ENCODE measurements at places on chromosomes 5 and 9.

- peak; percentile 86 for DNase-seq
These were observed 50.0 kb downstream of the TRIM32 start for GRCh38 chr9:116737152-116737546.

GRCh38 chr5:150120062-150120441 lies 33.7 kb upstream of the CSF1R start:
- no peak for DNase-seq

- DNase-seq, result no peak
These were observed 130.1 kb downstream of the FBN2 start for GRCh38 chr5:128407944-128408343.

GRCh38 chr5:170769898-170770416 lies 13.6 kb upstream of the GABRP start:
- DNase-seq, result no peak

DNA sequence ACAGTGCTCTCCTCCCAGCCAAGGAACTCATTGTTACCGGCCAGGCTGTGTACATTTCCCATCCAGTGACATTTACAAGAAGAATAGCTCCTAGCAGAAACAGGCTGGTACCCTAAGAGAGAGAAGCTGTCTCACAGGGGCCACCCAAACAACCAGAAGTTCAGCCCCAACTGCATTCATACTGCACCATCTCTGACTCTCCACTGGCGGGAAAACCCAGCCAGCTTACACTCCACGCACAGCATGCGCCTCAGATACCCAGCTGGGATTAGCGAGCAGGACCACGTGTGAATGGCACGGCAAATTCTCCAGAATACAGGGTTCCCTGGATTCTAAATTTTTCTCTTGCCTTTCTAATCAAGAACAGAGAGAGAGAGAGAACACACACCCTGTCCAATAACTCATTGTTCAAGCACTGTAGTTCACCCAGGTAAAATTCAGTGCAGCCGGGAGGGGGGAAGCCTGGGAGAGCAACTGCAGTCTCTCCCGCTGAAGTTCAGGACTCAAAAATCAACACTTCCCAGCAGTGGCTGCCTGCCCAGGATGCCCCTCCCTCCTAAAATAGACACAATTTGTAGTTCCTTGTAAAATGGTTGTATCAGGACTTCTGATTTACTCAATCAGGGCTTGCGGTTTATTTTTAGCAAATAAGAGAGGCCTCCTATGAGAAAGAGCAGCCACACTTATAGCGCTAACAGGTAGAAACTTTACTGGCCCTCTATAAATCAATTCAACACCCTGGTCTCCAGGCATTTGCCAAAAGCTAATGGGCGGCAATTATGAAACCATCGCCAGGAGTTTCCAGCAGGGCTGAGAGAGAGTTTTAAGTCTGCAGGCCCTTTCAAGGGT lies 2.2 kb downstream of the COL23A1 start:
- no peak for DNase-seq

- no peak for DNase-seq
These were observed 288.1 kb upstream of the PANK3 start for GRCh38 chr5:168867241-168867640.

DNA sequence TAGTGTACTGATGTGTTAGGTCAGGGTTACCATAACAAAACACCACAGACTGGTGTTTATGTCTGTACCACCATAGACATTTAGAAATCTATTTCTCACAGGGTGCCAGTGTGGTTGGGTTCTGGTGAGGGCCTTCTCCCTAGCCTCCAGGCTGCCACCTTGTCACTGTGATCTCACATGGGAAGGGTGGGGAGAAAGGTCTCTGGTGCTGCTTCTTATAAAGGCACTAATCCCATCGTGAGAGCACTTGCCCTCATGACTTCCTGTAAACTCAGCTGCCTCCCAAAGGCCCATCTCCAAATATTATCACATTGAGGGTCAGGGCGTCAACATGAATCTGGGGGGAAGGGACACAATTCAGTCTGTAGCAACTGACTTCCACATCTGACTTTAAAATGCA lies 49.8 kb downstream of the PIK3R1 start:
- DNase-seq, result no peak

DNA sequence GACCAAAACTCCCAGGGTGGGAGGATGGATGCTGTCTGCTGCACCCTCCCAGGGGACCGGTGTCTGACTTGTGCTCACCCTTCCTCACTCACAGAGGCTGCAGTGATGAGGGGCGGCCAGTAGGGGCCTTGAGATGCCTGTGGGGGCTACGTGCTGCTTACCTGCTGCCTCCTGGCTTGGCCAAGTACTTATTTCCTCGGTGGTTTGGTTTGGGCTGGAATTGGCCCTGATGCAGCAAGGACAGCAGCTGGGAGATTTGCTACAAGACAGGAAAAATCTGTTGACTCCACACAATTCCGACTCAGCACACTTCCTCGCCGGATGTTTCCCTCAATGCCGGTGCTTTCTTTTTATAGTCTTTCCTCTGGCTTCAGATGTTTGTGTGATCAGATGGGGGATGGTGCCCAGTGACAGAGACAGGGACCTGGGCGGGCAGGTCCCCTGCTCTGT lies 6.6 kb downstream of the PCDH12 start:
- DNase-seq, result no peak

DNA sequence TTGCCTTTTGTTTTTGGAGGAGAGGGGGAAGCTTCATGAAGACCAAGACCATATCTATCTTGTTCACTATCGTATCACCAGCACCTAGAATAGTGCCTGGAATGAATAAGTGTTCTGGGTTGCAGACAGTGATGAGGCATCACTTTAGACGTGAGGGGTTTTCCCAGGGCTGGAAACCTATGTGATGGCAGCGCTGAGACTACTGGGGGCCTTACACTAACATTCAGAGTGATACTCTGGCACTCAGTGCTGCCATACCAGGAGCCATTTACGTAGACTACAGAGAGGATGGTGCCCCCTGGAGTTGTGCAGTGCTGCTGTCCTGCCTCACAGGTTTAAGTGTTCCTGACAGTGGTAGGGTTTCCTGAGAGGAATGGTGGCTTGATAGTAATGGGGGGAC lies 6.9 kb downstream of the CCL19 start:
- DNase-seq, result no peak

DNA sequence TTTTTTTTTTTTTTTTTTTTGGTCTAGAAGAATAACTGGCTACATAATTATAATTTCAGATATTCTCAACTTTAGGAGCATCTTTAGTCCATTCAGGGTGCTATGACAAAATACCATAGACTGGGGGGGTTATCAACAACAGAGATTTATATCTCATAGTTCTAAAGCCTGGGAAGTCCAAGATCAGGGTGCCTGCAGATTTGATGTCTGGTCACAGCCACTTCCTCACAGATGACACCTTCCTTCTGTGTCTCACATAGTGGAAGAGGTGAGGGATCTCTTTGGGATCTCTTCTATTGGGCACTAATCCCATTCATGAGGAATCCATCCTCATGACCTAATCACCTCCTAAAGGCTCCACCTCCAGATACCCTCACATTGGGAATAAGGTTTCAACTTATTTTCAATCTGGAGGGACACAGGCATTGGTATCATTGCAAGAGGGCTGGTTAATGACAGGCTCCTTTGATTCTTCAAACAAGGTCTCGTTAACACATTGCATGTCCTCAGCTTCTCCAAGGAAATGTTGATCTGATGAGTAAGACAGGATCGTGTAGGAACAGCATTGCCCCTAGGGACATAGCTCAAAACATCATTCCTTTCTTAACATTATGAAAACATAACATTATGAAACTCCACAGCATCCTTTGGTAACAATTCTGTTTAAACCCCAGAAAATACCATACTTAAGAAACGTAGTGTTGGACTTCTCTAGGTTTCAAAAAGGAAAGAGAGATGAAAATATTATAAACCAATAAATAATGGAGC lies 372.4 kb downstream of the SEMA5A start:
- no peak for DNase-seq

GRCh38 chr5:139501381-139501780 lies 18.8 kb upstream of the STING1 start:
- DNase-seq, result no peak

- no peak for DNase-seq
These were observed 52.7 kb downstream of the WNK2 start for GRCh38 chr9:93236541-93237206.

GRCh38 chr5:133723126-133723525 lies 110.8 kb upstream of the FSTL4 start:
- no peak for DNase-seq

- DNase-seq, result no peak
These were observed 9.6 kb upstream of the PUM3 start for GRCh38 chr9:2853517-2853916.

DNA sequence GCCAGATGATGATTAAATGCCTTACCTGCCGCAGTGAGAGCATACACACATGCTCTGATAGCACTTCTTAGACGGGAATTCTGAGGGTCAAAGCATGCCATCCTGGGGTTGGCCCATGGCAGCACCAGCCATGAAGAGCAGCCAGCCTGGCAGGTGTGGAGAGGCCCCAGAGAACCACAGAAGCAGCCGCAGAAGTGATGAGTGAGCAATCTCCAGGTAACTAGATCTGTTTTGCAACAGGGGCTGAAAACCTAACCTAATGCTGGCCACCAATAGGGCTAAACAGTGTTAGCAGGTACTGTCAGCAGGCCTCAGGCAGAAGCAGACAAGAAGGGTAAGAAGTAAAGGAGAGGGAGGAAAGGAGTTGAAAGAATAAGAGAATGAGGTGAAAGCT lies 33.5 kb upstream of the HOMER1 start:
- peak; percentile 8 for DNase-seq

DNA sequence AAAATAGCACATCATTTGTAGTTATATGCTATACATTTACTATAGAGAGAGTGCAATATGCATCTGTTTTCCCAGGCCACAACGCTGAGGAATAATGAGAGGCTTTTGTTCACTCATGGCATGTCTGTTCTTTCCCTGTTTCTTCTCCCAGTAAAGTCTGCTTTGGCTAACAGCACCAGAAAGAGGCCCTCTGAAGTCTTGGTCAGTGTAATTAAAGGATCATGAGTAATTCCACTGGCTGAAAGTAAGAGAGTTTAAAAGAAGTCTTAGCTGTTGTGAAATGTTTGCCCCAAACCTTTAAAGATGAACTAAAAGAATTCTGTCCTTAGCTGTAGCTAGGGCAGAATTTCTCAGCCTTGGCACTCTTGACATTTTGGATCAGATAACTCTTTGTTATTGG lies 228.8 kb downstream of the TLE4 start:
- DNase-seq, result no peak

DNA sequence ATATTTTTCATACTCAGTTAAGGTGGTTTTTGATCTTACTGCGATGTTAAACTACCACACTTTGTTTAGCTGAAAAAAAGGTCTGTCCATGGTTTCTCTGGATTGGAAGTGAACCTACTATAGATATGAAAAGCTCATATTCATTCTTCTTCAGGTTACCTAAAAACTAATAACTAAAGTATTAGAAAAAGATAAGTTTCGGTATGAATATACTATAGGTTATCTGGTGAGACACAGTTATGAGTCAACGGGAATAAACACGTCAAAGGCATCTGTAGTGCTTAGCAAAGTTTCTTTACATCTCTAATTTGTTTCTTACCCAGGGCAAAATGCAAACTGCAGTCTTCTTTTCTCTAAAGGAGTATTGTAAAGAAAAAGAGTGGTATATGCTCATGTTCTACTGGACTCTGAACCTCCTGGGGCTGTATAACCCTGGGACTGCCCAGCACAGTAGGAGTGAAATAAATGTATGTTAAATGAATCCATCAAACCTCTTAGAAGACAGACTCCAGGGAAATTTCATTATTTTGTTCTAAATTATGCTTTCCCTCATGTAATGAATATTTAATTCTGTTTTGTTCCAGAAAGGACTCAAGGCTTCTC lies 521.9 kb downstream of the PDE4D start:
- no peak for DNase-seq

DNA sequence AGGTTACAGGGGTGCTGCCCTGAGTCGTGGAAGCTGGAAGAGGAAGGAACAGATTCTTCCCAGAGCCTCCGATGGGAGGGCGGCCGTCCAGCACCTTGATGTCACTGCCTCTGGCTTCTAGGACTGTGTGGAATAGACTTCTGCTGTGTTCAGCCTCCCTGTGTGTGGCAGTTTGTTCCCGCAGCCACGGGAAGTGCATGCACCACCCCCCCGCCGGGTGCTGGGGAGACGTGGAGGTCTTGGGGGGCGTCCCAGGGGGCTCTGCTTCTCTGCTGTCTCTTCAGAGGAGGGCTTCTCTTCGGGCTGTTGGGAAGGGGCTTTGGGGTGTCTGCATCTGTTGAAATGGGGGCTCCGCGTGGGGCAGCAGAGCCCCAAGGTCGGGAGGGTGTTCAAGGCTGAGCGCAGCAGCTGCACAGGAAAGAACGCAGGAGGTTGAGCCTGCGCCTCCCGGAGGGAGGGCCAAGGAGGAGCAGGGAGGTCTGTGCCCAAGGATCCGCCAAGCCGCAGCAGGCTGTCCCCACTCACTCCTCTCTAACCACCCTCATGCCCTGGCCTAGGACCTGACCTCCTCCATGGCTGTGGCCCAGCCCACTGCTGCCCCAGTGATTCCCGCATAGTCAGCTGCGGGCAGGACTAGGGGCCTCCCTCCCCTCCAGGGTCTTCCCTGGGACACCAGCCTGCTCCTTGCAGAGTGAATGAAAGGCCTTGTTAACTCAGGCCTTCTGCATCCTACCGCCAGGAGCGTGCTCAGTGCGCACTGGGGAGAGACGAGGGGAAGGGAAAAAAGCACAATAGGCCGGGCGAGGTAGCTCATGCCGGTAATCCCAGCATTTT lies 45.0 kb downstream of the ROPN1L start:
- DNase-seq, result no peak

GRCh38 chr9:93569621-93570174 lies 6.7 kb upstream of the PHF2 start:
- no peak for DNase-seq

DNA sequence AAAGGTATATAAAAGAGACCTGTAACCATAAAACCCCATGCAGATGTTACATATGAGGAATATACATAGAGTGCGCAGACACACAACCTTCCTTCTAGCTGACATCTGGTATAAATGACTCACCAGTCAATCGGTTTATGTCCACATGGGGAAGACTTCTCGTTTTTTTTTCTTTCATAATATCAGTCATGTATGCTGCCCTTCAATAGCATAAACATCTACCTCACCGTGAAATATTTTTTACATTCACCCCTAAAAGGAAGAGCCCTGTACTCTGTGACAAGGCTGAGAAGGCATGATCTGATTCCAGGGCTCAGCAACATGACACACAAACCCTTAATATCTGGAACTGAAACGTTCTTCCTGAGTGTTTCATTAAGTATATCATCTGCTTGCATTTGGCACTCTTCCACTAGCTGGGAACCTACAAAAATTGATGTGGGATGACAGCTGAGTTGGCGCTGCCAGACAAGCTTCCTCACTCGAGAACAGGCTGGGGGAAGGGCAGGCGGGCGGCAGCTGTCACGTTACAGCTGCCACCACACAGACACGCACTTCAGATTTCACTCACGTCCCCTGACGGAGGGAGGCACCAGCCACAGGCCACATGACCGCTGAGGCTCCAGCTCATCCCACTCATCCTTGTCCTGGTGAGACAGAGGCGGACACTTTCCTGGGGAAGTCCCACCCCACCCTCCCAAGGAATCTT lies 74.2 kb downstream of the SHB start:
- peak; percentile 93 for DNase-seq

DNA sequence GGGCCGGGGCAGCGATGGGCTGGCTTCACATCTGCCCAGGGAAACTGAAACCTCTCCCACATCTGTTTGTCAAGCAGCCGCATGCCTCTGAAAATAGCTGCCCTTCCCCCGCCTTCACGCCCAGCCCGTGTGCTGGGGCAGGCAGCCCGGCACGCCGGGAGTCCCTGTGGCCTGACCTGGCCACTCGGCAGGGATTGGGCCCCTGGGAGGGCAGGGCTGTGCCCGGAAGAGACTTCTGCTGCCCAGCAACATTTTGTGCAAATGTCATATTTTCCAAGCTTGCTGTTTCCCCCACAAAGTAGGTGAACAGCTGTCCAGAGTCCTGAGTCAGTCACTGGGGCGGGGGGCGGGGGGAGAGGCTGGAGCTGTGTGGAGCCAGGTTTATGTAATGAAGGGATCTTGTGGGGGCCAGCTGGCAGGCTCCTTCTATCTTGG lies 8.2 kb downstream of the COL27A1 start:
- peak; percentile 53 for DNase-seq

Data from NCI-H2171 treated with DMSO at 0.1 percent for 48 hours (cell line).